ENCODE measurements at places on chromosomes 6 and 20. TPM values are rescaled to one million over a fixed set of nuclear protein-coding genes. Genes with fewer than 3 reads are reported as not detected.

- no peak for DNase-seq
These were observed 122.9 kb downstream of the MAP7 start for GRCh38 chr6:136427378-136427717.

DNA sequence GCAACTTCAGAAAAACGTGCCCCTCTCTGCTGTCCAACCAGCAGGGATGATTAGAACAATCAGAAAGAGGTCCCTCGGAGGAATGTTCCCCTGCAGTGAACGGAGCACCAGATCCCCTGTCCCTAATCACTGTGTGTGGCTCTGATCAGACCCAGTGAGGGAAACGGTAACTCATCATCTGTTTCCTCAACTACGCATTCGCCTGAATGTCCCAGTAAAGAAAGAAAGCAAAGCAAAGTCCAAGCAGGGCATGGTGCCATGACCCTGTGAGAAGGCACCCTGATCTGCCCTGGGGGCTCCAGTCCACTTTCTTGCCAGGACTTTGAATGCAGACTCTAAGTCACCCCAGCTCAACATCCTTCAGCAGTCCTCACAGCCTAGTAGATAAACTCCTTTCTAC, 149.2 kb downstream of the LY86 start:
- no peak for DNase-seq

DNA sequence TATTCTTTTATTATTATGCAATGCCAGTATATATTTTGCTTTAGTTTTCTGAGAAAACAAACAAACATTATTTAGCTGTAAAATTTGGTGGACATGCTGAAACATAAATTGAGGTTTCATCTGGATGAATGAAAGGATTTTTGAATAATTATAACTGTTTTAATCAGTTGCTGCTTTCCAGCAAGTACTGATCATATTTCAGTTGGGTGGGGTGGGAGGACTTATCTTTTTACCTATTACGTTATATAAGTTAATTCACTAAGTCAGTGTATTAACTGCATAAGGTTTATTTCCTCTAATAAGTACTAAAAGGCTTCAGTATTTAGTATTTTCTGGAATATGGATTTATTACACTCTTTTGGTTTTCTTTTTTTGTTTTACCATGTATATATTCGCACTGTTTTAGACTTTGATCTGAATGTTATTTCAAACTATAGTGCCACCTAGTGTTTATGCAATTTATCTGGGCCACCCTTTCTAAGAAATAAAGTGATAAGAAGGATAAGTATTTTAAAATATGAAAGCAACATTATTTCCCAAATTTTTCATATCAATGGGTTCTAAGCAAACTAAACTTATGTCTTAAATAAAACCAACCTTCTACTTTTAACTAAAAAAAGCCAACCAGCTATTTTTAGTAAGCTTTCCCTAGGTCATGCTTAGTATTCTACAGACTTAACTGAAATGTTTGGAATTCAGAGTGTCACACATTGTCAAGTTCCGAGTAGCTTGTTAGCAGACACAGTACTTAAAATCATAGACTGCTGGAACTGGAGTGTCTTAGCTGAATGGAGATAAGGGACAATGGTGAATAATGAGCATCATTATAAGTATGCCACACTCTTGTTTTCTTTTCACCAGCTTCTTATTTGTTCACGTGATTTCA, 105.4 kb upstream of the MCHR2 start:
- peak; percentile 51 for DNase-seq

GRCh38 chr6:149513915-149514314, 29.1 kb upstream of the ZC3H12D start:
- DNase-seq = no peak

GRCh38 chr20:48599748-48600469, 227.9 kb downstream of the PREX1 start:
- DNase-seq = no peak

- DNase-seq = peak; percentile 38
These were observed 31.7 kb upstream of the CST1 start for GRCh38 chr20:23782366-23782983.

- no peak for DNase-seq
These were observed 7.5 kb upstream of the GTF3C6 start for GRCh38 chr6:110951008-110951407.

The DEFB129 gene
- not detected for total RNA-seq

The PMEPA1 gene
- total RNA-seq = 51.1 TPM

The HAO1 gene
- total RNA-seq = not detected

The GATA5 gene
- total RNA-seq = not detected

The TREML1 gene
- total RNA-seq = not detected
